ENCODE measurements at places on chromosomes 5 and 9.

- DNase-seq, result no peak
Measured at GRCh38 chr5:74492230-74492629, 148.3 kb downstream of the ENC1 start.

DNA sequence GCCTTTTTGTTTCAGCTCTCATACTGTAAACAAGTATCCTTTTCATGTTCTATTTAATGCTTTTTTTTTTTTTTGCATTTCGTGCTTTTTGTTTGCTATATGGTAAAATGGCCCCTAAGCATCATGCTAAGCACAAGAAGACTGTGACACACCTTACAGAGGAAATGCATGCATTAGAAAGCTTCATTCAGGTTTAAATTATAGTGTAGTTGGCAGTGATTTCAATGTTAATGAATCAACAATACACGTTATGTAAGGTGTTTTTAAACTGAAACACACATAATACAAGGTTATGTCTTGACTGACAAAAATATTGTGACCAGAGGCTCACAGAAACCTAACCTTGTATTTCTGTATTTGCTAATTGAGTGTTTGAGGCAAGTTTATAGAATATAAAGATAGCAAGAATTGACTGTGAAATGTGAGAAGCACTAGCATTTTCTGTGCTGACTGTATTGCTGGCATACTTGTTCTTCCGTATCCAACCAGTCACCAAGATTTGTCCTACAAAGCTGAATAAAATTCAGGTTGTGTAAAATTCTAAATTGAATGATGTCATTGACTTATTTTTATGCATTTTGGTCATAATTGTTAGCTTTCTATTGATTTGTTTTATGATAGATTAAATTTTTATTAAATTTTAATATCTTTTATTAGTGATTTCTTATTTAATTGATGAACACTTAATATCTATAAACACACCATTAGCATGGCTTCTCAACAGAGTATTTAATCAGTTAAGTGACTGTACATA, 4.1 kb downstream of the CFAP95 start:
- DNase-seq, result no peak

GRCh38 chr5:156271569-156271968, 55.4 kb upstream of the SGCD start:
- DNase-seq, result no peak

DNA sequence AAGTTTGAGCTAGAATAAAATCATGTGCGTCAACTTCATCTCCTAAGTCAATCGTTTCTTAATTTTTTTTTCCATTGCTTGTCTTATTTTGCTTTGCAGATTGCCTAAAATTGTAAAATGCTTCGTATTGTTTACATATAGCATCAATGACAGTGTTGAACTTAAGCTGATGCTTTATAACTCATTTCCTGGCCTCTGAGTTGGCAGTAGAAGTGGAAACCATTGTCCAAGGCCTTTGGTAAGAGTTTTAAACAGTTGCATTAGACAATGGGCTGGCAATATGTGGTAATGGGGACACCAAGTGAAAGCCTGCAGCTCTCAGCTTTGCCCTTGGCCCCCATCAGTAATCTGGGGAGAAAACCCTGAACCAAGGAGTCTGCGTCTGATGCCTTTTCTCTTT, 154.8 kb upstream of the GAS1 start:
- DNase-seq, result no peak

DNA sequence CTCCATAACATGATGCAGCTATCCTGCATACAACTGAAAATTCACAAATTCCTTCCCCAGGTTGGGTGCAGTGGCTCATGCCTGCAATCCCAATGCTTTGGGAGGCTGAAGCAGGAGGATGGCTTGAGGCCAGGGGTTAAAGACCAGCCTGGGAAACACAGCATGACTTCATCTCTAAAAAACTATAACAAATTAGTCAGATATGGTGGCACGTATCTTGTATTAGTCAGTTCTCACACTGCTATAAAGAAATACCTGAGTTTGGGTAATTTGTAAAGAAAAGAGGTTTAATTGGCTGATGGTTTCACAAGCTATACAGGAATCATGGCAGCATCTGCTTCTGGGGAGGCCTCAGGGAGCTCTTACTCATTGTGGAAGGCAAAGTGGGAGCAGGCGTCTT, 56.4 kb upstream of the DAPK1 start:
- DNase-seq, result no peak

- no peak for DNase-seq
Measured at GRCh38 chr9:6758248-6758497, 400 bp downstream of the KDM4C start.

DNA sequence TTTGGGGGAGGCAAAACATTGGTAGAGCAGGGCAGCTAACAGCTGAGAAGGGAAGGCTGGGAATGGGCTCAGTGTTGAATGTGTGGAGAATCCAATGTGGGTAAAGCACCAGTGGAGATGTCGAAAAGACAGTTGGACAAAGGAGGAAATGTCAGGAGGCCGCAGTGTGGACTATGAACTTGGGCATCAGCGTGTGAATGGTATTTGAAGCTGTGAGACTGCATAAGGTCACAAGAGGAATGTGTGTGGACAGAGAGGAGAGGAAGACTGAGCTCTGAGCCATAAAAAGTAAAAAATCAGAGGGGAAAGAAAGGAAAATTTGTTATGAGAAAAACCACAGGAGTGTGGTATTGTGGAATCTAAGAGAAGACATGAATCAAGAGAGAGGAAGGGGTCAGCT, 99.4 kb upstream of the ADAMTS16 start:
- no peak for DNase-seq

DNA sequence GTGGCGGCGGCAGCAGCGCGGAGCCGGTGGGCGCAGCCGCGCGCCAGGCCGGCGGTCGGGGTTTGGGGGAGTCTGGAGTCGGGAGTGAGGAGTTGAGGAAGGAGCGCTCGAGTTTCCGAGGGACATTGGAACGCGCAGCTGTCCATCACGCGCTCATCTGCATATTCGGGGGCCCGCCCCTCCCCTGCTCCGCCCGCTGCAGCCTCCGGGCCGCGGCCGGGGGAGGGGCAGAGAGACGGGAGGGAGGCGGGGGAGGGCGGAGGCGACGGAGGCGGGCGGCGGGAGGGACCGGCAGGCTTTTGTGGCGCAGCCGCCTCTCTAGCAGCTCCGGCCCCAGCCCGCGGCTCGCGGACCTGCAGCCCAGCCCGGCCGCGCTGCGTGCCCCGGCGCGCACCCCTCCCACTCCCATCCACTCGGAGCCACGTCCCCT, at the start of gene IRX2:
IRX2 (minus strand) TSS at position 86 of the 430 bp plus-strand sequence. CDS start 264 bp downstream, outside the sequence.
- DNase-seq, result no peak

DNA sequence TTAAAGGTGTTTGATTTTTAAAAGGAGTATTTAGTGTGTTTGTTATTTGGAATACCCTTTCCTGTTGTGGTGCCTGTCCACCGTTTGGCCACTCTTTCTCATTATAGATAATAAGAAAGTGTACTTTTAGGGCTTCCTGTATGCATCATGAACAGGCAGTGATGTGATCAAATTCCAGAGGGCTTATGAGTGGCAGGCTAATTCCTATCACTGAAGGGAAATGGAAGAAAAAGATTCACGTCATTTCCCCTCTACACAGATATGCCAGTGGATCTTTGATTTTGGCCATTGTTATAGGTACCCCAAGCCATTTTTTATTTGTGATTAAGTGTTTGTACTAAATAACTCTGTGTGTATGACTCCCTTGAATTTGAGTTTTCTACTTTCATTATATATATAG, 37.1 kb downstream of the RPS6 start:
- DNase-seq, result no peak

- DNase-seq, result no peak
Measured at GRCh38 chr5:173823721-173824567, 64.2 kb upstream of the CPEB4 start.

DNA sequence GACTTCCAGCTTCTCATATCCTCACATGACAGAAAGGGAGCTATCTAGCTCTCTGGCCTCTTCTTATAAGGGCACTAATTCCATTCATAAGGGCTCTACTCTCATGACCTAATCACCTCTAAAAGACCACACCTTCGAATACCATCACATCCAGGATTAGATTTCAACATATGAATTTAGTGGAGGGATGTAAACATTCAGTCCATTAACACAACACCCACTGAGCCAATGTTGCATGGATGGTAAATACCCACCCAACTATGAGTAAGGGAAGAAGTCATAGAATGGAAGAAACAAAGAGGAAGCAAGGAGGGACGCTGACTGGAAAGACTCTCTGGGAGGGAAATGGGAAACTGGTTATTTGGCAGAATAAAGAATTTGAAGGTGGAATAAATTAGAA, 112.6 kb upstream of the CCDC112 start:
- no peak for DNase-seq

- DNase-seq, result no peak
Measured at GRCh38 chr5:118937393-118938061, 50.8 kb downstream of the DTWD2 start.

All from stimulated activated CD4-positive, alpha-beta T cell treated with anti-CD3 and anti-CD28 coated beads, Interleukin-12 subunit alpha, Interleukin-12 subunit beta, amount 100 ng/mL, for 4 hours (primary cell).